ENCODE measurements at places on chromosomes 4 and X.

GRCh38 chr4:94802091-94802490 lies 44.3 kb downstream of the BMPR1B start:
- DNase-seq, result no peak

GRCh38 chr4:86117705-86118302 lies 242.0 kb downstream of the MAPK10 start:
- DNase-seq, result no peak

DNA sequence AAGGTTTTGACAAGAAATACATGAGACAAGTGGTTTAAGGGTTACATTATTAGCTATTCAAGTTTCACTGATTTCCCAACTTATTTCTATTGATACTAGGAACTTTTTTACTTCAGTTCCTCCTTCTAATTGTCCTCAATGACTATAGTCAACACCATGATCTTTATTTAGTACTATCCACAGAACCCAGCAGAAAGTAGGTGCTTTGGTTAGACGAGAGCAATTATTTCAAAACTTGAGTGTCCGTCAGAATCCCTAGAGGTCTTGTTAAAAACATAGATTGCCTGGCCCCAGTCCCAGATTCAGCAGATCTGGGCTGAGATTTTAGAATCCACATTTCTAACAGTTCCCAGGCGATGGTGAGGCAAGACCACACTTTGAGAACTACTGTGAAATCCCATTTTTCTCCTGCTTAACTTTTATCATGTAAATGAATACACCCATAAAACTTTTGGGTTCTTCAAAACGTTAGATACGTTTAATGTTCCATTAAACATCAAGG lies 17.9 kb downstream of the EXOC1 start:
- DNase-seq, result no peak

- no peak for DNase-seq
Observed at GRCh38 chr4:143668930-143669552, 31.4 kb downstream of the FREM3 start.

GRCh38 chrX:9535101-9535500 lies 70.2 kb downstream of the TBL1X start:
- no peak for DNase-seq

DNA sequence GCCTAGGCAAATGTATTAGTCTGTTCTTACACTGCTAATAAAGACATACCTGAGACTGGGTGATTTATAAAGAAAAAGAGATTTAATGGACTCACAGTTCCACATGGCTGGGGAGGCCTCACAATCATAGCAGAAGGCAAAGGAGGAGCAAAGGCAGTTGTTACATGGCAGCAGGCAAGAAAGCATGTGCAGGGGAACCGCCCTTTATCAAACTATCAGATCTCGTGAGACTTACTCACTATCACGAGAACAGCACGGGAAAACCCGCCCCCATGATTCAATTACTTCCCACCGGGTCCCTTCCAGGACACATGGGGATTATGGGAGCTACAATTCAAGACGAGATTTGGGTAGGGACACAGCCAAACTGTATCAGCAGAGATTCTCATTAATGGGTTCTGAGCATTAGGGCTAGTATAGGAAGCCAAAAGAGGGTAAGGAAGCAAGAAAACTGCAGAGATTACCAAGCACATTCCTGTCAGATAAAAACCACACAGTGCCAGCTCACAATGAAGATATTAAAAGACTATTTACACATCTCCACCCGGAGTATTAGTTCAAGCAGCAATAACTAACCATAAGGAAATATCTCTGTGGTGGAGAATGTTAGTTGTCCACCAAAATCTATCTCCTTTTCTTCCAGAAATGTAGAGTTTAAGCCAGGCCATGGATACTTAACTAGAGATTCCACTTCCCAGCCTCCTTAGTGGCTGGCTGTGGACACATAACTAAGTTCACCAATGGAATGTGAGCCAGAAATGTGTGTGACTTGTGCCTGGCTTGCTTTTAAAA lies 61.2 kb upstream of the HOPX start:
- no peak for DNase-seq

DNA sequence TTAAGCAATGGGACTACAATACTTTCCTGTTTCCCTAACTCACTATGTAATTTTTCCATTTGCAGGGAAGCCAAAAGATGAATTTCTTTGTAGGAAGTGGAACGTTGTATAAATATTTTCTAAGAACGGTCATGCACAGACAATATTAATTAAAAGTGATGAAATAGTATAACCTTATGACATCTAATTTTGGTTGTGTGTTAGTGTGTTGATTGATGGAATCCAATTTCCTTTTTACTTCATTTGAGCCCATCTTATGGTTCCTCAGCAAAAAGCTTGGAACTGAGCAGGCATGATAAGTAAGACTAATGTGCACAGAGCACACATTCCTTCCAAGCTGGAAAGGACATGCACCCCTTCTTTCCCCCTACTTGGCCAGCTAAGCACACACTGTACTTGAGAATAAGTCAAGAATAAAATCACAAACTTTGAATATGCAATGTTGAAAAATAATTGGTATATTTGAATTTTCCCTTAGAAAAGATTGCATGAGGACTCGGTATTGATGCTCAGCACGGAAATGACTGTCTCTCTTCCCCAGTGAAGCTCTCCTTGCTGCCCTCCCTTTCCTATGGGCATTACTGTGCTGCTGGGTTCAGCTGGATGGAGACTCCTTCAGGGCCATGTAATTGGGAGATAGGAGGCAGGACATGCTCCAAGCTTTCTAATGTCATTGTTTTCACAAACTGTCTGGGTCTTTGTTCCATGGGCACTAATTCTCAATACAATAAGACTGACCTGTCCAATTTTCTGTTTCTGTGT lies 19.2 kb upstream of the PDLIM3 start:
- no peak for DNase-seq

- no peak for DNase-seq
Observed at GRCh38 chr4:165016971-165017370, 14.8 kb upstream of the TRIM60 start.

DNA sequence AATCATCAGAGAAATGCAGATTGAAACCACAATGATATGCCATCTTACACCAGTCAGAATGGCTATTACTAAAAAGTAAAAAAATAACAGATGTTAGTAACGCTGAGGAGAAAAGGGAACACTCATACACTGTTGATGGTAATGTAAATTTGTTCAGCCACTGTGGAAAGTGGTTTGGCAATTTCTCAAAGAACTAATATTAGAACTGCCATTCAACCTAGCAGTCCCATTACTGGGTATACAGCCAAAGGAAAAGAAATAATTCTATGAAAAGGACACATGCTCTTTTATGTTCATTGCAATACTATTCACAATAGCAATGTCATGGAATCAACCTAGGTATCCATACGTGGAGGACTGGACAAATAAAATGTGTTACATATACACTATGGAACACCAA lies 566.3 kb downstream of the STPG2 start:
- no peak for DNase-seq

- DNase-seq, result no peak
Observed at GRCh38 chr4:186881521-186882220, 158.0 kb upstream of the FAT1 start.

DNA sequence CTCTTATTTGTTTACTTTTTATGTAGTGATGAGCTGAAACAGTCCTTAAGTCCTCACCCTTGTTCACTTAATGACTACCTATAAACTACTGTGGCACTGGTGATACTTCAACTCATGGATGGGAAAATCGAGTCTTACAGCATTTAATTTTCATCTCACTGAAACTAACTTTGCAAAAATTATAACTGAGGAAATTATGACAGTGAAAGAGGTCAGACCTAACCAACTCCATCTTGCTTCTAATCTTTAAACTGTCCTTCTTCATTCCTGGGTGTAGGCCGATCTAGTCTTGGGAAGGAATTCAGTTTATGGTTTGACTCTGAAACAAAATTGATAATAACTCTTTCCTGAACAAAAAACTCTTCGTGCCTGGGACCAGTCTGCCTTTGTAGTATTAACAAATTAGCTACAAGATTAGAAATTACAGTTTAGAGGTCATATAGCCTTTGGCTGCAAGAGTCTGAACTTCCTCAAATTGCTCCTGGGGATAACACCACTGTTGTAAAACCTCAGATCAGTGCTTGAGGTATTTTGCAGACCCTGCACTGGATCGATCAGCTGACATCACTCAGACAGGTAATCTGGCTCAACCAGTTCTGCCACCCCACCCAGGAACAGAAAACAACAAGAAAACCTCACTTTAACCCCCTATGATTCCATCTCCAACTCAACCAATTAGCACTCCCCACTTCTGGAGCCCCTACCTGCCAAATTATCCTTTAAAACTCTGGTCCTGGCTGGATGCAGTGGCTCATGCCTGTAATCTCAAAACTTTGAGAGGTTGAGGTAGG lies 995.7 kb upstream of the PRKX start:
- DNase-seq, result no peak

GRCh38 chrX:40167850-40168479 lies 70.2 kb upstream of the BCOR start:
- no peak for DNase-seq

- no peak for DNase-seq
Observed at GRCh38 chr4:26174027-26174426, 146.8 kb upstream of the RBPJ start.

DNA sequence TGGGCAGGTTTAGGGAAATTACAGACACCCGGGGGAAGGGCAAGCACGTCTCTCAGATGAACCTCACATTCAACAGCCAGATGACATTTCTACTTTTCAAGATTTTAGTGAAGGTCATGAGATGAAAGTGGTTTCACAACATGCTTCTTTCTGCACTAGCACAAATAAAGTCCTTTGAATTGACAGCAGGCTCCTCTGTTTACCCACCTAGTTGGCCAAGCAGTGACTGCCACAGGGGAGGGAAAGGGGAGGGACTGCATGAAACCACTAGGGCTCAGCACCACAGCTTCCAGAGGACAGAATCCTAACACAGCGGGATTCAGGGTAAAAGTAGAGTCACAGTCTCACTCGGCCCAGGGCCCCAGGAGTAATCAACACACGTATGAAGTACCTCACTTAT lies 6.2 kb downstream of the RAB40A start:
- DNase-seq, result no peak

GRCh38 chr4:48258845-48259397 lies 10.7 kb downstream of the TEC start:
- no peak for DNase-seq

DNA sequence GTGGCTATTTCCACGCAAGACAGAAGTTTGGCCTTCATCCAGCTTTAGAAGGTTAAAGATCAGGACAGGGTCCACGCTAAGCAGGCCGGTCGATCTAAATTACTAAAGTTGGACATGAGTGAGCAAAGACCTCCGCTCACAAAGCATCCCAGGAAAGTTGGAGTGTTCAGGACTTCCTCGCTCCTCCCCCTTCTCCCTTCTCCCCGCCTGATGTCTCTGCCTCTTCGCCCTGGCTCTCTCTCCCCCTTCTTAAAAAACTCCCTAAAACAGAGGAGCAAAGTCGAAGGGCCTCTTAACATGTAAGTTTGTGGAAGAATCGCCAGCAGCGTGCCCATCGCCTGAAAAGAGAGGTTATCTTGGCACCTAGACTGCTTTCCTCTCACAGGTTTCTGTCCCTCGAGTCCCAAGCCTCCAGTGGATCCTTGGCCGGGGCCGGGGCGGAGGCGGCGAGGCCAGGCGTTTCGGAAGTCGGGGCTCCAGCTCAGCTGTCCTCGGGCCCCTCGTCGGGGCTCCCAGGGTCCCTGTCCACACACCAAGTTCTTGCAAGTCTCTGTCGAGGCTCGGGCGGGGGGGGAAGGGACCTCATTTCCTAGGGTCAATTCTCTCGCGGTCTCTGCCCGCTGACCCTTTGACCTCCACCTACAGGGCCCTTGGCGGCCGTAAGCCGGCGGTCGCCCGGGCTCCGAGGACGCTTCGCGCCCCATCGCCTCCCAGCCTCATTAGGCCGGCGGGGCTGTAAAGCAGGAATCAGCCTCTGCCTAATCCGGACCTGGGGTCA lies 7.6 kb downstream of the ZIC3 start:
- DNase-seq, result no peak

GRCh38 chr4:56182356-56182755 lies 204.9 kb downstream of the AASDH start:
- no peak for DNase-seq

GRCh38 chrX:129755779-129756650 lies 17.2 kb downstream of the XPNPEP2 start:
- DNase-seq, result no peak

DNA sequence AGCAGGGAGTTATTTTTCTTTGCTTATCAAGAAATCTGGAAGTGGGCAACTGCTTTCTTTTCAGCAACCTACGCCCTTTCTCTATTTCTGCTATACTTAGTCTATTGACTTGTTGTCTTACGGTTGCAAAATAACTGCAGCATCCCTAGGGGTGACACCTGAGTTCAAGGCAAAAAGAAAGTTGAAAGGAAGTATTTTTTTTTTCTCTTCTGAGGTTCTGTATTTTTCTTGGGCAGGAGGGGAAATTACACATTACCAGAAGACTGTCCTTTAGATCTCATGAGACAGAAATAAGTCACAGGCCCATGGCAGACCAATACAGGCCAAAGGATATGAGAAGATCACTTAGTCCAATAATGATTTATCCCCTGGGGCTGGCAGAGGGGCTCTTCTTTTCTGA lies 204.7 kb upstream of the CASK start:
- DNase-seq, result no peak

GRCh38 chr4:185480016-185480732 lies 8.6 kb upstream of the CCDC110 start:
- DNase-seq, result no peak

GRCh38 chrX:10749113-10749512 lies 128.7 kb upstream of the MID1 start:
- no peak for DNase-seq

- peak; percentile 7 for DNase-seq
Observed at GRCh38 chr4:169492436-169493163, 119.8 kb downstream of the NEK1 start.

GRCh38 chrX:16897445-16897844 lies 27.3 kb upstream of the RBBP7 start:
- DNase-seq, result no peak

GRCh38 chrX:129233786-129234185 lies 289.5 kb downstream of the SMARCA1 start:
- no peak for DNase-seq

GRCh38 chr4:3314706-3315260 lies 22.0 kb downstream of the RGS12 start:
- DNase-seq, result no peak

DNA sequence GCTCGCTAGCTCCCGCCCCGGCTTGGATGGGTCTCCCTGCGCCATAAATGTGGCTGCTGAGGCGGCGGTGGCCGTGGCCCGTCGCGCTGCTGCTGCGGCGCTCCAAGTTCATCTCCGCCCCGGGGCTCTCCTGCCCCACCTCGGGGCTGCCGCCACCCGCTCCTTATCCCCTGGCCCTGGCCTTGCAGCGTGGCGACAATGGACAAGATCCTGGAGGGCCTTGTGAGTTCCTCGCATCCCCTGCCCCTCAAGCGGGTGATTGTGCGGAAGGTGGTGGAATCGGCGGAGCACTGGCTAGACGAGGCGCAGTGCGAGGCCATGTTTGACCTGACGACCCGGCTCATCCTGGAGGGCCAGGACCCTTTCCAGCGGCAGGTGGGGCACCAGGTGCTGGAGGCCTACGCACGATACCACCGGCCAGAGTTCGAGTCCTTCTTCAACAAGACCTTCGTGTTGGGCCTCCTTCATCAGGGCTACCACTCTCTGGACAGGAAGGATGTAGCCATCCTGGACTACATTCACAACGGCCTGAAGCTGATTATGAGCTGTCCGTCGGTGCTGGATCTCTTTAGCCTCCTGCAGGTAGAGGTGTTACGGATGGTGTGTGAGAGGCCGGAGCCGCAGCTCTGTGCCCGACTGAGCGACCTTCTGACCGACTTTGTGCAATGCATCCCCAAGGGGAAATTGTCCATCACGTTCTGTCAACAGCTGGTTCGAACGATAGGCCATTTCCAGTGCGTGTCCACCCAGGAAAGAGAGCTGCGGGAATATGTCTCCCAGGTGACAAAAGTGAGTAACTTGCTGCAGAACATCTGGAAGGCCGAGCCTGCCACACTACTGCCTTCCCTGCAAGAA lies 763 bp downstream of the USP38 start:
- DNase-seq, result no peak

- DNase-seq, result peak; percentile 28
Observed at GRCh38 chr4:43132010-43132582, 239.6 kb downstream of the GRXCR1 start.
